Epithelial cell of alveolus of lung (primary cell): ENCODE measurements at places on chromosomes 2 and 18. TPM values are rescaled to one million over a fixed set of nuclear protein-coding genes. Genes with fewer than 3 reads are reported as not detected.

GPN1 gene
- total RNA-seq, result 20.7 and 32.3 TPM in 2 replicates

ERBB4 gene
- under 0.01 TPM in 1 of 2 replicates, not detected in the other for total RNA-seq

C2orf66 gene
- 0.24 TPM in 1 of 2 replicates, not detected in the other for total RNA-seq

FER1L5 gene
- total RNA-seq, result under 0.01 and 0.16 TPM in 2 replicates

RNF125 gene
- total RNA-seq, result 0.56 and 0.65 TPM in 2 replicates

KCNE4 gene
- total RNA-seq, result 5.0 and 13.6 TPM in 2 replicates

GCKR gene
- 0.24 and 0.39 TPM in 2 replicates for total RNA-seq

RBM45 gene
- total RNA-seq, result 11.0 and 11.6 TPM in 2 replicates

NYAP2 gene
- total RNA-seq, result under 0.01 TPM in 1 of 2 replicates, not detected in the other

TXNDC2 gene
- total RNA-seq, result 0.64 TPM in 1 of 2 replicates, not detected in the other

B4GALT6 gene
- total RNA-seq, result 1.7 and 4.8 TPM in 2 replicates

RNU2-63P gene
- not detected in 2 replicates for total RNA-seq

INPP5D gene
- total RNA-seq, result 0.65 and 1.0 TPM in 2 replicates

TPO gene
- total RNA-seq, result not detected in 2 replicates

PPP1R1C gene
- total RNA-seq, result 0.91 and 0.96 TPM in 2 replicates

UGT1A7 gene
- 0.13 TPM in 1 of 2 replicates, not detected in the other for total RNA-seq

CXCR1 gene
- not detected in 2 replicates for total RNA-seq

ARHGEF33 gene
- under 0.01 and 1.4 TPM in 2 replicates for total RNA-seq

RPIA gene
- total RNA-seq, result 3.0 and 5.2 TPM in 2 replicates

MFF gene
- 130 and 177 TPM in 2 replicates for total RNA-seq

ITSN2 gene
- total RNA-seq, result 10.2 and 25.8 TPM in 2 replicates

CPO gene
- not detected in 2 replicates for total RNA-seq

OLA1 gene
- 83.7 and 101 TPM in 2 replicates for total RNA-seq

GPATCH11 gene
- total RNA-seq, result 6.9 and 14.9 TPM in 2 replicates

OSR1 gene
- 8.4 and 18.8 TPM in 2 replicates for total RNA-seq

CFAP65 gene
- total RNA-seq, result not detected in 2 replicates

SUPT7L gene
- total RNA-seq, result 16.0 and 25.4 TPM in 2 replicates

INHBB gene
- total RNA-seq, result 0.32 TPM in 1 of 2 replicates, not detected in the other

GKN1 gene
- total RNA-seq, result not detected in 2 replicates

MAB21L4 gene
- not detected in 2 replicates for total RNA-seq

AKAIN1 gene
- total RNA-seq, result not detected in 2 replicates

ARHGEF4 gene
- 2.3 and 7.4 TPM in 2 replicates for total RNA-seq

DDX18 gene
- 36.4 and 40.7 TPM in 2 replicates for total RNA-seq

IGFBP2 gene
- total RNA-seq, result 121 and 137 TPM in 2 replicates

IGFBP5 gene
- total RNA-seq, result 1,071 and 1,355 TPM in 2 replicates

FTCDNL1 gene
- 0.39 TPM in 1 of 2 replicates, not detected in the other for total RNA-seq

HOXD12 gene
- not detected in 2 replicates for total RNA-seq
